ENCODE measurements at places on chromosomes 7 and 10. TPM values are rescaled to one million over a fixed set of nuclear protein-coding genes. Genes with fewer than 3 reads are reported as not detected.
A peak's percentile ranks its signal among the peaks of the same experiment; 100 is the strongest.

The ZNF804B gene
- not detected for total RNA-seq

The STAM gene
- total RNA-seq, result 38.8 TPM

The TCAF2 gene
- total RNA-seq, result 2.5 TPM

- DNase-seq, result no peak
These were observed 209.6 kb upstream of the VWC2 start for GRCh38 chr7:49563693-49564378.

The CALML5 gene
- 6.3 TPM for total RNA-seq

The TRIM74 gene
- total RNA-seq, result 2.6 TPM

GRCh38 chr7:98562381-98562823, 54.7 kb upstream of the NPTX2 start:
- DNase-seq, result no peak

GRCh38 chr10:75332081-75332480, 69.5 kb downstream of the ZNF503 start:
- DNase-seq, result no peak

DNA sequence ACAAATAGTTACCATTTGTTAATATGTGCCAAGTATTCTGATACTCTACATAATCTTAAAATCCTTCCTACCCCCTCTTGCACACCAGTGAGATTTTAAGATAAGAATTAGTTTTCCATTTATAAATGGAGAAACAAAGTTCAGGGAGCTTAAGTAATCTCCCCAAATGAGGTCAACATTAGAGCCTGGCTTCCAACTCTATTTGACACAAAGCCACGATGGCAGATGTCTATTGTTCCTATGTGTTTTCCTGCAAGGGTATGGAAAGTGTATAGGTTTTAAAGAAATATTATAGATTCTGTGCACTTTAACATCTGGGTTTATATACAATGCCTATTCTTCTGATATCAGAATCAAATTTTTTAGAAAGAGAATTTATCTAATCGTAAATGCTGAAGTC, 143.9 kb upstream of the SEMA3C start:
- DNase-seq, result no peak

The ASZ1 gene
- total RNA-seq, result not detected

DNA sequence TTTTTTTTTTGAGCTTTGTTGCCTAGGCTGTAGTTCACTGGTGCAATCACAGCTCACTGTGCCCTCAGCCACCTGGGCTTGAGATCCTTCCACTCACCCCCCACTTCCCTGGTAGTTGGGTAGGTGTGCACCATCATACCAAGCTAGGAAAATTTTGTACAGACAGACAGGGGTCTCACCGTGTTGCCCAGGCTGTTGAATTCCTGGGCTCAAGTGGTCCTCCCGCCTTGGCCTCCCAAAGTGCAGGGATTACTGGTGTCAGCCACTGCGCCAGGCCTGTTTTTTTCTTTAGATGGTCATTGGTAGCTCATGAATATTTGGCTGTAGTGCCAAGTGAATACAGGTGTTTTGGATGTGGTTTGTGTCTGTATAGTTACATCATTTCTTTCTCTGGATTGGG, 7.5 kb downstream of the COMTD1 start:
- DNase-seq, result no peak

The CFAP69 gene
- total RNA-seq, result 18.5 TPM

The EPC1 gene
- 23.4 TPM for total RNA-seq

DNA sequence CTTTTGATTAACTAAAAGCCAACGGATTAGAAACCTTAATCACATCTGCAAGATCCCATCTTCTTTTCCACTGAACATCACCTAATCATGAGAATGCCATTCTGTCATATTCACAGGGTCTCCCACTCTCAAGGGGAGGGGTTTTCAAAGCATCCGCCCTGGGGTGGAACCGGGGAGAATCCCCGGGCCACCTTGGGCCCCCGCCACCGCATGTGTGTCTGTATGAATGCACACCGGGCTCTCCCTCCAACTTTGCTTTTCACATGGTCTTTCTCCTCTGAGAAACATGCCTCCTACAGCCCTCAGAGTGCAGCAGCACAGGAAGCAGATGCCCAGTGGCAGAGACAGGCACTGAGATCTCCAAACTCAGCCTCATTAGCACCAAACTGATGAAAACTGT, 233.2 kb upstream of the PPP2R2D start:
- no peak for DNase-seq

GRCh38 chr7:151085691-151086620, at the start of gene AGAP3:
AGAP3 (plus strand) TSS chr7:151086475; CDS start chr7:151086742, 267 bp downstream.
- DNase-seq, result peak; percentile 87
